ENCODE measurements at places on chromosomes 16 and 17.

DNA sequence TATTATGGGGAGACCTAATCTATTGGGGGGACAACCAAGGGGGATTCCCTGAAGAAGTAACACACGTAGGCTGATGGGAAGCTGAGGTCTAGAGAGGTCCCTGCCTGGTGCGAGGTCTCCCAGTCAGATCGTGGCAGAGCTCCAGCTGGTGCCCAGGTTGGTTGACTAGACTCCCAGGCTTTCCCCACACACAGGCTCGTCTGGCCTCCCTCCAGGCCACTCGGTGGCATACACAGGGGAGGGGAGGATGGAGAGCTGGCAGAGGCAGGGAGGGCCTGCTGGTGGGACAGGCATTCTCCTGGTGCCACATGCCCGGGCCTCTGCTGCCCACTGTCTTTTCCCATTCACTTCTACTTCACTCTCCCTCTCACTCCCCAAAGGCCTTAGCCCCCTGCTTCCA lies 8.5 kb upstream of the SOCS3 start:
- H3K36me3 ChIP-seq = no peaks in the 10 kb centered on the region
- H3K4me1 ChIP-seq = peaks cover 17% of the 10 kb centered on the region
- no peaks in the 10 kb centered on the region for H3K27me3 ChIP-seq
- no peak overlapping the region for H3K27ac ChIP-seq

- H3K4me1 ChIP-seq = peaks cover 6% of the 10 kb centered on the region
- H3K27me3 ChIP-seq = peaks cover 20% of the 10 kb centered on the region
- no peak for DNase-seq
- H3K27ac ChIP-seq = no peak overlapping the region
Observed at GRCh38 chr16:49356728-49357488, 16.7 kb upstream of the C16orf78 start.

- H3K4me3 ChIP-seq = no peak overlapping the region
- H3K27ac ChIP-seq = peak overlapping the region; percentile 31
- H3K4me1 ChIP-seq = peaks cover 8% of the 10 kb centered on the region
- H3K27me3 ChIP-seq = no peaks in the 10 kb centered on the region
Observed at GRCh38 chr17:64343833-64344637, 46.6 kb downstream of the PECAM1 start.

DNA sequence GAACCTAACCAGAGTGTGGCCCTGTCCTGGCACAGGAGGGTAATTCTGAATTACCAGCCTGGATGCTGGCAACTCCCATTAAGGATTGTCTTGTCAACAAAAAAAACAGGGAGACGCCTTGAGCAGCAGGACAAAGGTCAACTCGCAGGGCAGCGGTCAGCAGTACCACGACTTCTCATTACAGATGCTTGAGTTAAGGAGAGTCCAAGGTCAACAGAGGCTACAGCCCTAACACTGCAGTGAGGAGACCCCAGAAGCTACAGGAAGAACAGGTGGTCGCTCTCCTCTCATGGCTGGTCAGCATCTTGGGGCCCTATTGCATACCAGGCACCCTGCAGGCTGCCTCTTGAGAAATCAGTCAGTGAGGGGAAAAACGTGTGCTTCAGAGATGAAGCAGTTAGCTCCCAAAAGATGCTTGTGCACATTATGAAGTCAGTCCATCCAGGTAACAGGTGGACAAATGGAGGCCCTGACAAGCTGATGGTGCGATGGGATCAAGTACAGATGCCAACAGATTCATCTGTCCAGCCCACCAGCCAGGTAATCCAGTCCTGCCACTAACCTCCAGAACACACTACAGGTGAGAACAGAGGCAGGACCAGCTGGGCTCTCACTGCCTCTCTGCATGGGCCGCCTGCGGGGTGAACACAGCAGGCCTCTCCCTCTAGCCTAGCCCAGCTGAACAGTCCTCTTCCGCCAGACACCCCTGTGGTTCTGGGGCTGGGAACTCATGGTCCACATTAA lies 4.2 kb downstream of the CSNK1D start:
- H3K4me1 ChIP-seq = peaks cover 4% of the 10 kb centered on the region
- no peak overlapping the region for H3K4me3 ChIP-seq
- H3K36me3 ChIP-seq = peaks cover 50% of the 10 kb centered on the region
- H3K27me3 ChIP-seq = no peaks in the 10 kb centered on the region
- H3K27ac ChIP-seq = peak overlapping the region; percentile 23

DNA sequence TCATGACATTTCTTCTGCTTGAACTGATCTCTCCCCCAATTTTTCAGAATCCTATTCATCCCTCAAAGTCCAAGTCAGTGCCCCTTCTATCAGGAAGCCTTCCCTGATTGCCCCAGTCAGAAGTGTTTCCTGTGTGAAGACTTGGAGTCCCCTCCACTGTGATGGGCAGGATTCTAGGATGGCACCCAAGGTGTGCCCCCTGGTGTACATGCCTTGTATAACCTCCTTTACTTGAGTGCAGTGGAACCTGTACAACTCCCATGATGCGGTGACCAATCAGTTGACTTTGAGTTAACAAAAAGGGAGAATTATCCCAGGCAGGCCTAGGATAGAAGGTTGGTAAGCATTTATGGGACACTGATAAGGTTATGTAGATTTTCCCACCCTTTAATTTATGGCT lies 23.4 kb downstream of the MYH13 start:
- no peak for DNase-seq
- H3K27me3 ChIP-seq = no peaks in the 10 kb centered on the region
- no peak overlapping the region for H3K4me3 ChIP-seq
- no peaks in the 10 kb centered on the region for H3K36me3 ChIP-seq
- no peaks in the 10 kb centered on the region for H3K4me1 ChIP-seq
- no peak overlapping the region for H3K27ac ChIP-seq

GRCh38 chr16:85777583-85778310 lies 21.6 kb downstream of the EMC8 start:
- no peaks in the 10 kb centered on the region for H3K27me3 ChIP-seq
- no peak overlapping the region for H3K4me3 ChIP-seq
- peaks cover 41% of the 10 kb centered on the region for H3K36me3 ChIP-seq
- H3K4me1 ChIP-seq = peaks cover 10% of the 10 kb centered on the region
- no peak for DNase-seq

DNA sequence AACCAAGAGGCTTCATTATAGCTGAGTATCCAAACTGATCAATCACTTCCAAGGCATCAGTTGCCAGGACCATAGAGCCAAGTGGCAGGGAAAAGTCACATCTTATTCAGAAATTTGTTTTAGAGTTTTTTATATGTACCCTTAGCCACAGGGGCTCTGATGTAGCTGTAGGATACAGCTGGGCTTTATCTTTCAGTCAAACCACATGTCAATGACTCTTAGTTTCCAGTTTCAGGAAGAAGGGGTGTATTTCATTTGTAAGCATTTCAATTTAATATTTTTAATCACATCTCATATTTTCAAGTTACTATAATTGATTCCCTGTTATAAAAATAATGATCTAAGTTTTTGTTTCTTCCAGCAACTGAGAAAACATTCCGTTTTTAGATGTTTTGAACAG lies 2.9 kb upstream of the FLCN start:
- no peaks in the 10 kb centered on the region for H3K36me3 ChIP-seq
- no peak overlapping the region for H3K4me3 ChIP-seq
- no peak for DNase-seq

- no peaks in the 10 kb centered on the region for H3K36me3 ChIP-seq
- no peak overlapping the region for H3K4me3 ChIP-seq
- no peaks in the 10 kb centered on the region for H3K27me3 ChIP-seq
- H3K4me1 ChIP-seq = peaks cover 7% of the 10 kb centered on the region
- DNase-seq = no peak
Observed at GRCh38 chr17:79738643-79739042, 7.9 kb downstream of the ENPP7 start.
